ENCODE measurements at places on chromosomes 5 and 9.

GRCh38 chr5:58857609-58858008 lies 274.7 kb downstream of the RAB3C start:
- DNase-seq: no peak

DNA sequence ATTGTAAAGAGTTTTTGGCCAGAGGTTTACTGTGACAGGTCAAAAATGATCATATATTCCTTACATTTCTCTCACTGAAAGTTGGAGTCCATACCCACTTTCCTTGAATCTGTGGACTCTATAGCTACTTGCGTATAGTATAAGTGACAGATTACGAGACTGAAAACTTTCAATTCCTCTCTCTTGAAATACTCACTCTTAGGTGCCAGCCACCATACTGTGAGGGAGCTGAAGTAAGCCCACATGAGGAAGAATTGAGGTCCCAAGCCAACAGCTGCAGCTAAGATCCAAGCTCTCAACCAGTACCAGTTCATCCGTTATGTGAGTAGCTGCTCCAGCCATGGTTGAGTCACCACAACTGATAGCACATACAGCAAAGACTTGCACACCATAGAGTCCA lies 128.1 kb upstream of the FAM174A start:
- no peak for DNase-seq

DNA sequence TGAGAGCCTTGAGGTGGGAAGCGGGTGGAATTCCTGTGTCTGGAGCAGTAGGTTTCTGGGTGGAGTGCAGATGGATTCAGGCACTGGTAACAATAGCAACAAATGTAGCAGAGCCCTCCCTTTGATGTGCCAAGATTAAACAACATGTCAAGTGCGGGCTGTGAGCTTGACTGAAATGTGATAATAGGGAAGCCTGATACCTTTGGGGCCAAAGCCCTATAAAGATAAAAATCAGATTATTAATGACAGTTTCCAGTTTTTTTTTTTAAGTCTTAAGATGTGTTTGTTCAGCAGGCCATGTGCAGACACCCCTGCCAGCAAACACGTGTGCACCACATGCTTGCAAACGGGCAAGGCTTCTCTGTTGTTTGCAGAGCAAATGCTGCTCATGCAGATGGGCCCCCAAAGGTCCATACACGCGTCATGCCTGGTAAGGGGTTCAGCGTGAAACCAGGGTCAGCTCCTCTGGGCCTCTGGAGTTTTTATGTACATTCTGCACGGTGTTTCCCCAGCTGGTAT lies 193.2 kb downstream of the GADD45G start:
- no peak for DNase-seq

- peak; percentile 55 for DNase-seq
Measured at GRCh38 chr5:31531543-31531887, 378 bp downstream of the DROSHA start.

GRCh38 chr5:176648474-176649194 lies 1.4 kb downstream of the TSPAN17 start:
- no peak for DNase-seq

GRCh38 chr5:14706615-14707021 lies 42.1 kb downstream of the OTULIN start:
- no peak for DNase-seq

- DNase-seq: no peak
Measured at GRCh38 chr5:74409166-74409706, 231.3 kb downstream of the ENC1 start.

- peak; percentile 90 for DNase-seq
Measured at GRCh38 chr9:137236238-137236935, 4.7 kb upstream of the TUBB4B start.

DNA sequence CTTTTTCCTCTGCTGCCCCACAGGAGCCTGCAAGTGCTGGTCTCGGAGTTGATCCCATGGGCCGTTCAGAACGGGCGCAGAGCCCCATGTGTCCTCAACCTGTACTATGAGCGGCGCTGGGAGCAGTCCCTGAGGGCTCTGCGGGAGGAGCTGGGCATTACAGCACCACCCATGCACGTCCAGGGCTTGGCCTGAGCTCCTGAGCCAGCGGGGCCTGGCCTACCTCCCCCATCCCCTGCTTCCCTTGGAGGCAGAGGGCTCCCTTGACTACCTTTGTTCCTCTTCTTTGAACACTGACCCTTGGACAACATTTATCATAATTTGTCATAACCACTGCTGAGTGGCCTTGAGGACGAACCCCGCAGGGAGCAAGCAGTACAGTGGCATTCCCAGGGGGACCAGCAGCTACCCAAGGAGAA lies 6.9 kb upstream of the SLC27A4 start:
- DNase-seq: no peak

- no peak for DNase-seq
Measured at GRCh38 chr5:36153726-36154125, 1.8 kb downstream of the SKP2 start.

- DNase-seq: no peak
Measured at GRCh38 chr5:13143630-13144029, 800.9 kb downstream of the DNAH5 start.

DNA sequence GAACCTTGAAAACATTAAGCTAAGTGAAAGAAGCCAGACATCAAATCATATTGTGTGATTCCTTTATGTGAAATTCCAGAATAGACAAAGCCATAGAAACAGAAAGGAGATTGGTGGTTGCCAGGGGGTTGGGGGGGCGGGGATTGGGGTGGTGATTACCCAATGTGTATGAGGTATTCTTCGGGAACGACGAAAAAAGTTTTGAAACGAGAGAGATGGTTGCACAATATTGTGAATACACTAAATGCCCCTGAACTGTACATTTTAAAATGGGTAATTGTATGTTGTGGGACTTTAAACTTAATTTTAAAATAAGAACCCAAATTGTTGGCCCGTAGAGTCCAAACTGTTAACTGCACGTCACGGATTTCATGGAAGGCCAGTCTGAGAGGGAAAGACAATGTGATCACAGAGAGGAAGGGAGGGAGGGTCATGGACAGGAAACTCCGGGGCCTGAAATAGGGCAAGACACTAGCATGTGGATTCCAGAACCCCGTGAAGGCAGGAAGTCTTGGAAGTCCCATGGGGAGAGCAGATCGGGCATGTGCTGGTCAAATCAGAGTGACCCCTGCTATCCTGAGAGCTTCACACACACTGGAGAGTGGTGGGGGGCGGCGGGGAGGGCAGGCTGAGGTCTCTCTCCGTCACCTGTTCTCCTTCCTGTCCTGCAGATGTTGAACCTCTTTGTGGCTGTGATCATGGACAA lies 218.4 kb downstream of the CACNA1B start:
- DNase-seq: no peak

DNA sequence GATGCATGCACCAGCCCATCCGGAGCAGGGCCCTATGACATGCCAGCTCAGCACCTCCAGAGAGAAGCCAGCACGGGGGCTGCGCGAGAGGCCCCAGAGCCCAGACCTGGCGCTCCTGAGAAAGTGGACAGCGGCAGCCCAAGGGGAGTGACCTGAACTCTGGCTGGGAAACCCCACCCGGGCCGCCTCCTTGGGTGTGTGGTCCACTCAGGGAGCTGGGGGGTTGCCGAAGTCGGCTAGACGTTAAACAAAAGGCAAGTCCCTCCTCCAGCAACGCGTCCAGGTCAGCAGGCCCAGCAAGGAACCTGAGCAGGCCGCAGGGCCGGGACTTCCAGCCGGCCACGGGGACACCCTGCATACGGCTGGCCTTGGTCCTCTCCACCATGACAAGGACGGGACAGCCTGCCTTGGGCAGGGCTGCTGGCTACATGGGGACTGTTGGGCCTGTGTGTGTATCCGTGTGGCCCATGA lies 35.7 kb downstream of the NACC2 start:
- DNase-seq: no peak

GRCh38 chr5:174837919-174838902 lies 113.8 kb downstream of the MSX2 start:
- DNase-seq: no peak

GRCh38 chr9:89477384-89477783 lies 20.5 kb downstream of the SEMA4D start:
- no peak for DNase-seq

All from NAMALWA (cell line).